Fibroblast of the aortic adventitia (primary cell): ENCODE measurements at places on chromosomes 11 and 22.

DNA sequence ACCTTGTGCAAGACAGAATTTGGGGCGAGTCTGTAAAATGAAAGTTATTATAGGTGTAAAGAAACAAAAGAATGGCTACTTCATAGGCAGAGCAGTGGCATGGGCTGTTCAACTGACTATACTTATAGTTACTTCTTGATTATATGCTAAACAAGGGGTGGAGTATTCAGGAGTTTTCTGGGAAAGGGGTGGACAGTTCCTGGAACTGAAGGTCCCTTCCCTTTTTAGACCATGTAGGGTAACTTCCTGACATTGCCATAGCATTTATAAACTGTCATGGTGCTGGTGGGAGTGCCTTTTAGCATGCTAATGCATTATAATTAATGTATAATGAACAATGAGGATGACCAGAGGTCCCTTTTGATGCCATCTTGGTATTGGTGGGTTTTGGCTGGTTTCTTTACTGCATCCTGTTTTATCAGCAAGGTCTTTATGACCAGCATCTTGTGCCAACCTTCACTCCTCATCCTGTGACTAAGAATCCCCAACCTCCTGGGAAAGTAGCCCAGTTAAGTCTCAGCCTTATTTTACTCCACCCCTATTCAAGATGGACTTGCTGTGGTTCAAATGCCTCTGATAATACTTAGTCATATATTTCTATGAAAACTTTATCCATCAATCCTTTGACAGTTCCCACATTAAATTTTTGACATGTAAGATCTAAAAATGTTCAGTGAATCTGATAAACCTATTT is 118.6 kb downstream of the ARHGAP42 start:
- peak; percentile 71 for DNase-seq

DNA sequence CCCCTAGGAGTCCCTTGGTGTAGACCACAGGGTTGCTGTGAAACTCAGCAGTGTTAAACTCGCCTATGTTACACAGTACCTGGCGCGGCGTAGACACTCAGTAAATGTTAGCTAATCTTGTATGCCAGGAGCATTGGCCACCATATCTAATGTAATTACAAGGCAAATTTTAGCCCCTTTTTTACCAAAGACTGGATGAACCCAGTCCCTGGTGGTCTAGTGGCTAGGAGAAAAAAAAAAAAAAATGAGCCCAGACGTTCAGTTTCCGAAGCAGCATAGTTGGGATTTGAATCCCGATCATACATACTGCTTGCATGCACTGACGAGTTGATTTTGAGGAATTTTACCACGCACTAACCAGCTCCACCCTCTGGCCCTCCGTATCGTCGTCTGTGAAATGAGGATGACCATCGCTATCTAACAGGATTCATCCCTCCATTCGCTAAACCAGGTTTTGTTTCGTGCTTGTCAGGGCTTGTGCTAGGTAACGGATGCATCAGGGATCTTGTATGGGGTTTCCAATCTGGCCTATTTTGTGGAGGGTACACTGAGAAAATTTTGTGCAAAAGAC is 688 bp downstream of the PTS start:
- peak; percentile 60 for DNase-seq

DNA sequence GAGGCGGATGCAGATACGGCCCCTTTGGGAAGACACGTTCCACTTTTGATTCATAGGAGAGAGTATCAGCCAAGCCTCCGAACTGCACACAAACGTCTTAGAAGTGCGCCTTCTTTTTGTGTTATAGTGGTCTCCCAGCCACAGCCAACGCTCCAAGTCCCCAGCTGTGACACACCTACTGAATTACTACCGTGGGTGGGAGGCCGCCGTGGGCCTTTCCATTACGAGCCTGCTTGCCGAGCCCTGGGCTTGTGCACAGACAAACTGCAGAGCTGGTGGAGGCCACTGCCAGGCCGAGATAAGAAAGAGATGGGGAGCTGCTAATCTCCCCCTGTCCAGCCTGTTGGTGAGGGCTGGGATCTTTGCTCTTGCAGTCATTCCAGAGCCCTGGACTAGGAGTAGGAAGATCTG is 761 bp downstream of the HMBS start:
- DNase-seq: no peak

- DNase-seq: no peak
These were observed 375.3 kb upstream of the DDI1 start for GRCh38 chr11:103661185-103661584.

DNA sequence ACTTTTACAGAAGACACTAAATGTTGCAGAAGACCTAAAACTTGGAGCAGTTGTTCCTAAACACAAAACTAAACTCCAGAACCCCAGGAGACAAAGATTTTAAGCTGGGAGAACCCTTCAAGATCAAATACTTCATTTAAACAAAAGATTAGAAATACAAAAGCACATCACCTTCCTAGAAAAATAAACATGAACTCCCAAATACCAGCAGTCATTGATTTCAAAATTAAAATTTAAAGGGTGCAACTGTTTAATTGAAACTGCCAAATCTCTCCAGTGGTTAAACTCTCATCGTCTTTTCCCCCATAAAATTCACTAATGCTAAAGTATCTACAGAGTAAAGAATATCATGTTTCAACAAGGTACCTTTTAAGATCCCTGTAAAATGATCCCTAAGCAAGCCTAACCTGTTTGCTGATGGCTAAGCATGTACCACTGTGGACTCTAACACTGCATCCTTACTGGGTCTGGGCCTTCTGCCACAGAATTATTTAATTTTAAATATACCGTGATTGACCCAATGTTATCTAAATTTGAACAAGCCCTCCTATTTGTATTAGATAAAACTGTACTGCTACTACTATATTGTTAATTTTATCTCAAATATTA is 53.7 kb upstream of the CCDC34 start:
- no peak for DNase-seq

DNA sequence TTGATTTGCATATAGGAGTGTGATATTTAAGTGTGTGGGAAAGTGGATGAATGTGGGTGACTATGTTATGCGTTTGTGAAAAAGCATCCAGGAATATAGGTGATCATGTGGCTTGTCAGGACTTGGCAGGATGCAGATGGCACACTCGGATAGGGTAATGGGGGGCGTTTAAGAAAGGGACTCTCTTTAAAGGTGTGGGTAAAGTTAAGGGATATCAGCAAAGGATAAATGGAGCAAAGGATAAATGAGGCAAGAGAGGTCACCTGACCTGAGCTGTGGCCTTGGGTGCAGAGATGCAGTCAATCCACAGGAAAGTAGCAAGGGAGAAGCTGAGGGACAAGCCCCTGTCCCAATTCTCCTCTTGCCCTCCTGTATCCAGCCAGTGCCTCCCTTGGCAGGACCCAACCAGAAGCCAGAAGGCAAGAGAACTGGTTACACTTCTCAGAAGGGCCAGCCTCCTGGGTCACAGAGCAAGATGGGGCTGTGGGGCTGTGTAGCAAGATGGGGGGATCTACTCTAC is 47.5 kb upstream of the GRAMD1B start:
- DNase-seq: no peak

GRCh38 chr11:32039149-32039548 is 51.7 kb upstream of the RCN1 start:
- DNase-seq: no peak

DNA sequence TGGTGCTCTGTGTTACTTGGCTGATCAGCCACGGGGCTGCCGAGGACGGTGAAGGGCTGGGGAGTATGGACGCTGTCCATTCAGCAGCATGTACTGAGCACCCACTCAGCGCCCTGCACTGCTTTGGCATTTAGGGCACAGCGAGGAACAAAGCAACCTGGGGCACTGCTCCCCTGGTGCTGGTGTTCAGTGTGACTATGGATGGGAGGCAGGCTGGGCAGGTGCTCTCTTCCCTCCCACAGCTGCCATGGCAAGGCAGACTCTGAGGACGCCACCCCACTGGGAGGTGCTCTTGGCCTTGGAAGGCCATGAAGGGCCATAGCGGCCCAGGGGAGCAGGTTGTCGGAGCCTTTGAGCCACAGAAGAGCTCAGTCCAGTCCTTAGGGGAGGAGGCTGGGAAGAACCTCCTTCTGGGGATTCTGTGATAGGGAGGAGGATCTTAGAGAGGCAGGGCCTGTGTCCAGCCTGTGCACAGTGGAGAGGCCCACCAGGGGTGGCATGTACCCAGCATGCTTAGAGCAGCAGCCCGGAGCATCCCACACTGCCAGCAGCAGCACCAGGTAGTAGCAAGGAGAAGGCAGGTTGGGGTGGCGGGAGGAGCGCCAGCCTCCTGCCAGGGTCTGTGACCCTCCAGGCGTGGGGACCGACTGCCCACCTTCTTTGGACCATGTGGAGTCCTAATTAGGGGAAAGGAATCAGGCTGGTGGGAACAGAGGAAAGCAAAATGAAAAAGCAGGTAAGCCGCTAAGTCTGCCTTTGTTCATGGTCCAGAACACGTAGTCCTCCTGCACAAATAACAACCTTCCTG is 141.8 kb downstream of the MPPED1 start:
- DNase-seq: no peak

GRCh38 chr11:59198726-59199125 is 14.0 kb downstream of the MPEG1 start:
- DNase-seq: no peak

GRCh38 chr11:41795004-41795403 is 335.6 kb upstream of the LRRC4C start:
- DNase-seq: no peak
